Activated CD4-positive, alpha-beta T cell treated with anti-CD3 and anti-CD28 coated beads, Interleukin-2, amount 50 U/mL, for 48 hours (primary cell): ENCODE measurements at places on chromosomes 3 and 15.

DNA sequence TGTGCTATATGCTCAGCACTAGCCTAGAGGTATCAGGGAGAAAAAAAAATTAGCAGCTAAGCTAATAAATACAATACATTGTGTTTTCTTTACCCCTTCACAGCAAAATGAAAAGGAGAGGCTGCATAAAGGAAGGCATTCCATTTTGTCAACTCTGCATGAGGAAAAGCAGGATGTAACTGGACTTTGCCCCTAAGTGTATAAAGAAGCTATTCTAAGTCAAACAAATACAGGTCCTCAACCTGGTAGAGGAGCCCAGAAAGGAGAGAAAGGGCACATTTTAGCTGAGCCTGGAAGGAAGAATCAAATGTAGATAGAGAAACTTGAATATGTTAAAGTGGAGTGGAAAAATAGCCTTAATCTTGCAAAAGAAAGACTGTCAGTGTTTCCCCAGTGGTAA, 89.0 kb upstream of the SPRED1 start:
- DNase-seq: no peak

- peak; percentile 69 for DNase-seq
Measured at GRCh38 chr3:32176989-32177701, 61.3 kb upstream of the CMTM8 start.

DNA sequence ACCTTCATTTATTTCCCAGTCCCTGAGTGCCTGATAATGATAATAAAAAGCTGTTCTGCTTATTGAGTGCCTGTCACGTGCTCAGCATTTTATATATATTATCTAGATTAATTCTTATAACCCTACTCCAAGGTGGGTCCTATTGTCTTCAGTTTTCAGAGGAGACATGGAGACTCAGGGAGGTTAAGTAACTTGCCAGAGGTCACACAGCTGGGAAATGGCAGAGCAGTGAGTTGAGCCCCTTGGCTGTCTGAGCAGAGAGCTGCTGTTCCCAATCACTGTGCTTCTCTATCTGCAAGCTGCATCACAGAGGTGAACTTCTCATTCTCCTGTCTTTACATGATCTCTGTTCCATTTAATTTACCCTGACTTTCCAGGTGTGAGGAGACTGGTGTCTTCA, 32.3 kb upstream of the MRPS22 start:
- DNase-seq: no peak

DNA sequence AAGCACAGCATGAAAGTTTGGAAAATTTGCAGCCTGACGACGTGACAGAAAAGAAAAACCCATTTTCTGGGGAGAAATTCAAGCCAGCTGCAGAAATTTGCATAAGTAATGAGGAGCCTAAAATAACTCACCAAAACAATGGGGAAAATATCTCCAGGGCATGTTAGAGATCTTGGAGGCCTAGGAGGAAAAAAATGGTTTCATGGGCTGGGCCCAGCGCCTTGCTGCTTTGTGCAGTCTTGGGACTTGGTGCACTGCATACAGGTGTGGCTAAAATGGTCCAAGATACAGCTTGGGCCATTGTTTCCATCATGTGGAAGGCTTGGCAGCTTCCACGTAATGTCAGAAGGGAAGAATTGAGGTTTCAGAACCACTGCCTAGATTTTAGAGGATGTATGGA, 428.5 kb upstream of the FRG2C start:
- DNase-seq: no peak

DNA sequence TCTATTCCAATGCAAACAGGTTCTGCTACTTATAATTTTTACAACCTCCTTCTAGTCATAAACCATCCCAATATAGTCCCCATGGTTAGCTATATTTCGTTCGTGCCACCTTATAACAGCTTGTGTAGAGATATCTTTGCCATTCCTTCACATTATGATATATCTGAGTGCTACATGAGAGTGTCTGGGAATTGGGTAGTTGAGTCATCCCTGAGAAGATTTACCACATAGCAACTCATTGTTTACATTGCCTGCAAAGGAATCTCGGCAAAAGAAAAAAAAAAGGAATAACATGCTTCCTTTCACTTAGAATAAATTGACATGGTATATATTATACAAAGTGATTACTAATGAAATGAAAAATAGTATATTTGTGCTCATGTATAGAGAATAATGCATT, 86.0 kb upstream of the VGLL3 start:
- no peak for DNase-seq

DNA sequence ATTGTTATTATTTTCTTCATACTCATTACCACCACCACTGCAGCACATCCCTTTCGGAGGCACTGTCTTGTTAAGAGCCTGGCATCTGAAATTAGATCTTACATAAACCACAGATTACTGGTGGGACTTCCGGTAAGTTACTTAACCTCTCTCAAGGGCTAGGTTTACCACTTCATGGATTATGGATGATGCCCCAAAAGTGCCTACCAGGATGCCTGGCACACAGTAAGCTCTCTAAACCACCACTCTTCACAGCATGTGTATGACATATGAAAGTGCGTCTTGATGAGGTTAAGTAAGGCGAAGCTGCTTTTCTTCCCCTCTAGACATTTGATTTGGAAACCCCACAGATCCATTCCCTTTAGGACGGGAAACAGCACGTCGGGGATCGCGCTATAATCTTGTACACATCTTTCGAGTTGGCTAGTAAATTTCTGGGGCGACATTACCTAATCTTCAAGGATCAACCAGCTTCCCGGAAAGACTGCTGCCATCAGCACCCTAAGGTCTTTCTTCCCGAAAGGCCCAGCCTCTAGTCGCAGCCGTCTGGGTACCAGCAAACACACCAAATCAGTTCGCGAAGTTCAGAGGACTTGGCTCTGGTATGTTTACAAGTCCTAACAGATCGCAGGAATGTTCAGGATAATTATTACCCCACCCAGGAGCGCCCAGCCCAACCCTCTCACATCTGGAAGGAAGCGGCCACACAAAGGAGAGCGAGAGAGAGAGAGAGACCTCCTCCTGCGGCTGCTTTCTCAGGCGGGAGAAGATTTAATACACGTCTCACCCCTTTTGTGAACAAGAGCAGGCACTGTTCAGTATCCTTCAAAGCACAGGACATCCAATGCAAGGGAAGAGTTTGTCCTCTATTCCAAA, 155.1 kb upstream of the FRMD4B start:
- no peak for DNase-seq

- DNase-seq: no peak
Measured at GRCh38 chr15:95690631-95691340, 639.7 kb upstream of the NR2F2 start.

DNA sequence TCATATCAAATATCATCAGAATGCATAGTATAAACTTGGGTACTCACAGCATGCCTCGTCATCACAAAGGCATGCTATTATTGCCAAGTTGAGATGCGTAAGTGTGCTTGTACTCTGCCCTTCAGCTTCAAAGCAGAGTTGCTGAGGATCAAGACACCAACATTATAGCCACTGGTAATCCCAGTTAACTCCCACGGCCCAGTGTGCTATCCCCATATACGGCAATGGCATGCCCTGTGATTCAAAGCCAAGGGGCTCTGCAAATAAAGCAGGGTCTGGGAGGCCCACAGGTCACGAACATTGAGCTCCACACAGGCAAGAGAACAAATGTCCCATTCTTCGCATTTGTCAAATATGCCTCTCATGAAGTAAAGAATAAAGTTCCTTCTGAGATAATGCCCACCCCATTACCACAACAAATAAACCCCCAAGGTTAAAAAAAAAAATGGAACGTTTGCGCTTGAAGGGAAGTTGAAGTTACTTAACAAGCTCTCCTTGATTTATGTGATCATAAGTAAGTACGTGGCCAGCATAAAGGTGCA, 298.1 kb upstream of the NECTIN3 start:
- no peak for DNase-seq

- DNase-seq: no peak
Measured at GRCh38 chr3:190983875-190984274, 121.4 kb upstream of the GMNC start.

DNA sequence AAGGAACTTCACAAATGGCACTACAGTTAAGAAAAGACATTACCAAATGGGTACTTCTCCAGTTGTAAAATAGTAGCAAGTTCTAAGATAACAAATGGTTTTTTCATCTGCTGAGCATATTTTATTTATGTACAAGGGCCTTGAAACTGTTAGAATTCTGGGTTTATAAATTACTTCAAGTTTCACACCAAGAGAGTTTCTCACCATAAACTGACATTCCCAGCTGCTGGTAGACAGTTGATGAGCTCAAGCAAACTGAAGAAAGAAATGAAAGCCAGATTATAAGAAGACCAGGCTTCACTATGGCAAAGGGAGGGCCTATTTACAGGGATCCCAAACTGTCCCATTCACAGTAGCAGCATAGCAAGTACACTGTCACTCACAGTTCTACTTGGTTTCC, 99.8 kb downstream of the DHX30 start:
- DNase-seq: no peak

GRCh38 chr15:80967991-80968510, 21.6 kb downstream of the MESD start:
- no peak for DNase-seq

DNA sequence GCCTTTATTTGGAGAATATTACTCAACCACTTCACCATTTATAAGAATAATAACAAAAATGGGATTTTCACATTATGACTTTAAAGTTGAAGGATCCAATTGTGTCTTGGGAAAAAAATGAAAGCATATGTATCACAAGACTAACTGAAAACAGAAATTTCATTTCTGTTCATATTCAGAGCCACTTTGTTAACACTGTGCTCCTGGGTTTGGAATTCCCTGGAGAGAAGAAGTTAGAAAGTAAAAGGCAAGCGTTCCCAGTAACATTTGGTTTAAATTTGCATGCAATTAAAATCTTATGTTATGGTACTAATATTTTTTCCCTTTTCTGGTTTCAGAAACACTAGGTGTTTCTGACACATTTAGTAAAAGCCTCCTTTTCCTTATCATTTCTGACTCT, 230.8 kb downstream of the RBMS3 start:
- DNase-seq: no peak

DNA sequence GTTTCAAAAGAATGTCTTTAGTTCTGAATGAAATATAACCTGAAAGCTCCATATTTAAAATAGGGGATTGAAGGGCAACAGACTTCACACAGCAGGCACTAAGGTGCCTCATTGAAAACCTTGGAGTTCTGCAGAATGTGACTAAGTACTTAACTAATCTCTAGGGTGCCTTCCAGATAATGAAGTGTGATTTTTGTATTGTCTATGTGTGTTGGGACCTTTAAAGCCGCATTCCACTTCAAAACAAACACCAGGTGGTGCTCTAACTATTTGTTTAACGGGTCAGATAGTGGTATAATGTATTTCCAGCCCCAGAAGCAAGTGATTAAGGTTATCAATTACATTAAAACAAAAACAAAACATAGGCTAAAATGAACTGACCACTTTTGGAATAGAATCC, 28.0 kb downstream of the TFG start:
- DNase-seq: no peak

GRCh38 chr3:151156618-151157216, 46.3 kb downstream of the GPR171 start:
- peak; percentile 20 for DNase-seq

DNA sequence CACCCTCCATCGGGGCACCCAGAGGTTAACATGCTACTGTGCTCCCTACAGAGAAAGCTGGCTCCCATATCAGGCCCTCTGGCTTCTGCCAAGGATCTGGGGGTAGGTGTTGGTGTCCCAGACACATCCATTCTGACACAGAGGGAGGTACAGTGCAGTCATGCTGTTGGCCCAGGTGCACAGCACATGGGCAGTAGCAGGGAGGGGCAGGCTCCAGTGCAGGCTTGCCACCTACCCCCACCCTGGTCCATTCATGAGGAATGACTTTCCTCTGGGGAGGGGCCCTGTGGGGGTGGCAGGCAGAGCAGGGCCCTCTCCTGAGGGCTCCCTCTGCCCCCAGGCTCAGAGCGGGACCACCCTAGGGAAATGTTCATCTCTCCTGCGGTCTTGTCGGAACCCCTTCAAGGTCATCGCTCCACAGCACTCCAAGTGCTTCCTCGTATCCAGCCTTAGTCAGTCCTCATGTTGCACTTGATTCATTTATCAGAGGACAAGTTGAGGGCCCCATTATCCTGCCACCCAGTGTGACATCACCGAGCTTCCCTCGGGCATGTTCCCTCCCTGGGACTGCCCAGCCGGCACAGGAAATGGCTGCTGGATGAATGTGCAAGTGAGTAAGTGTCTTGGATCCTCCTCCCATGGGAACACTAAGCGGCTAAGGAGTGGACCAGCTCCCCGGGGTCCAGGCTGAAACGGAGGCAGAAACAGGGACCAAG, 10.0 kb downstream of the DUSP7 start:
- no peak for DNase-seq

- DNase-seq: no peak
Measured at GRCh38 chr3:81732642-81733041, 28.8 kb downstream of the GBE1 start.

DNA sequence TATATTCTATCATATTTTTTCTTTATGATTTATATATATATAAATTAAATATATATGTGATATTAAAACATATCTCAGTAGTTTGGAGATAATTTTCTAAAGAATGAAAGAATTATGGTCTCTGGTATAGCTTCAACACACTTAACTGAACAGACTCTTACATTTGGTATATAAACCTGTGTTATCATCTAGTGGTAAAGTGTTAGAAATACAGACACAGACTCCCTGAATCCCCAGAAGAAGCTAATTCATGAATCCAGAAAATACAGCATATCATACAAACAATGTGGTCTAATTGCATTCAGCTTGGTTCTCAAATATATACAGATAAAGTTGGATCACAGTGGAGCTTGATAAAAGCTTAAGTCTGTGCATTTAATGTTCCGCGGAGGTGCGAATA, 1100.4 kb downstream of the ROBO2 start:
- DNase-seq: no peak

GRCh38 chr15:93478947-93479346, 389.9 kb upstream of the RGMA start:
- no peak for DNase-seq

DNA sequence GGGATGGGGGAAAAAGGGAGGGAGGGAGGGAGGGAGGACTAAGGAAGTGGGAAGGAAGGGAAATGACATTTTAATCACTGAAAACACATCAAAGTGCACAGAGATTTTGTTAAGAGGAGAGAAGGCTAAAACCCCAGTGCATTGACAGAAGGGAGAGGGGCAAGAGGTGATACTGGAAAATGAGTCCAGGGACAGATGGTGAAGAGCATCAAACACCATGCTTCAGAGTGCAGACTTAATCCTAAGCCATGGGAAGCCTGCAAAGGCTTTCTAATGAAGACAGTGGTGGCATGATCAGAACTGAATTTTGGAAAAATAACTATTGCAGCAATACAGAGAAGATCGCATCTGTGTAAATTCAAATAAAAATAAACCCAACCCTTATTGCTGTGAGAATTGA, 41.8 kb downstream of the HGD start:
- no peak for DNase-seq

GRCh38 chr3:48858709-48859108, 11.0 kb upstream of the PRKAR2A start:
- DNase-seq: no peak

DNA sequence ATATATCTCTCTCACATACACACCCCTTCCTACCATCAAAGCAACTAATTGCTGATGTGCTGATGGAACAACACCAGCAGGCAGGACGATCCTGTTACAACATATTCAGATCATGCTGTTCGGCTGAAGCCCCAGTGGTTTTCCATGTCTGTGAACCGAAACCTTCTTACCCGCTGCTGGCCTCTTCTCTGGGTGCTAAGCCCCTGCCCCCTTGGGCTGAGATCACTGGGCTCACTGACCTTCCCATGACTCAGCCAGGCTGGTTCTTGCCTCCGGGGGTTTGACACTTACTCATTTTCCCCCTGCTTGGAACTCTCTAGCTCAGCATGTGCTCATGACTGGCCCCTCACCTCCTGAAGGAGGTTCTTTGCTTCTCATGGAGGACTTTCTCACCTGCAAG, 122.0 kb upstream of the RGMA start:
- DNase-seq: no peak

- no peak for DNase-seq
Measured at GRCh38 chr15:88440021-88440420, 27.2 kb downstream of the MRPL46 start.
